ENCODE measurements at places on chromosomes 2 and 18.
A peak's percentile ranks its signal among the peaks of the same experiment; 100 is the strongest.

DNA sequence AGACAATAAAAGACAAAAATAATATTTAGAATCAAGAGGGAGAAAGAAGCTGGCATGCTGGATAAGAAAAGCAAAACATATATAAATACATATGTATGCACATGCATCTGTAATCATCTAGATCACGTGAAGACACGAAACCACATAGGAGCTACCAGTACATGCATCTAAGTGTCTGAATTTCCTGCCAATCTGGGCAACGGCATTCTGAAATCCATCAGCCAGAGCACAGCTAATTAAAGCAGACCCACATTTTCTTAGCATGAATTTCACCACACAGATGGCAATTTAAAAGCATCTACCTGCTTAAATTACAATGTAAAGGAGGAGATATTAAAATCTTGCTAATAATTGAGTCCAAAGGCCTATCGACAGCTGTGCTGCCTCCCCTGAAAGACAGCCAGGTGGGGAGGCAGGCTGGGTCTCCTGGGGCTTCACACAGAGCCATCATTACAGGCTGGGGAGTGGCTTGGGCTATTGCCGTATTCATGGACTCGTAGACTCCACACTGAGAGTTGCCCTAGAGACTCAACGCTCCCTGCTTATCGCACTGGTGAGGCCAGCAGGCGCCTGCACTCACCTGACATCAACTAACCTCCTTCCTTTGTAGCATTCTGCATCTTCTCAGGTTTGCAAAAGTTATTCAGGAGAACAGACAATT lies 272.5 kb upstream of the PXDN start:
- DNase-seq = no peak

GRCh38 chr2:128301501-128301966 lies 17.1 kb downstream of the HS6ST1 start:
- no peak for DNase-seq

- DNase-seq = no peak
Observed at GRCh38 chr2:98478088-98478551, 33.5 kb downstream of the INPP4A start.

- no peak for DNase-seq
Observed at GRCh38 chr2:98461498-98462049, 16.9 kb downstream of the INPP4A start.

DNA sequence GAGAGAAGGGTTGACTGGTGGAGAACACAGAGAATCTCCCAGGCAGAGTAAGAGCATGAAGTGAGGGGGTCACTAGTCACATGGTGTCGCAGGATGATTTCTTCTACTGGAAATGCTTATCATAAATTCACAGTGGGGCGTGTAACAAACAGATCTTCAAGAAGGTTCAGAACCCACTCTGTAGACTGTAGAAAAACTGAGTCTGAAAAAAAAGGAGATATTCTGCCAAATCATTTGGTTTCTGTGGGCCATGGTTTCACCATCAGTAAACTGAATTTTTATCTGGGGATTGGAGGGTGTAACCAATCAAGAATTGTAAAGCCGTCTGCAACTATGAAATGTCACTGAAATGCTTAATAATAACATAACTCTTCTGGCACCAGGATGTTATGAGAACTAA lies 15.0 kb downstream of the TPGS2 start:
- DNase-seq = no peak

GRCh38 chr2:71333619-71334018 lies 2.0 kb downstream of the ZNF638 start:
- DNase-seq = no peak

DNA sequence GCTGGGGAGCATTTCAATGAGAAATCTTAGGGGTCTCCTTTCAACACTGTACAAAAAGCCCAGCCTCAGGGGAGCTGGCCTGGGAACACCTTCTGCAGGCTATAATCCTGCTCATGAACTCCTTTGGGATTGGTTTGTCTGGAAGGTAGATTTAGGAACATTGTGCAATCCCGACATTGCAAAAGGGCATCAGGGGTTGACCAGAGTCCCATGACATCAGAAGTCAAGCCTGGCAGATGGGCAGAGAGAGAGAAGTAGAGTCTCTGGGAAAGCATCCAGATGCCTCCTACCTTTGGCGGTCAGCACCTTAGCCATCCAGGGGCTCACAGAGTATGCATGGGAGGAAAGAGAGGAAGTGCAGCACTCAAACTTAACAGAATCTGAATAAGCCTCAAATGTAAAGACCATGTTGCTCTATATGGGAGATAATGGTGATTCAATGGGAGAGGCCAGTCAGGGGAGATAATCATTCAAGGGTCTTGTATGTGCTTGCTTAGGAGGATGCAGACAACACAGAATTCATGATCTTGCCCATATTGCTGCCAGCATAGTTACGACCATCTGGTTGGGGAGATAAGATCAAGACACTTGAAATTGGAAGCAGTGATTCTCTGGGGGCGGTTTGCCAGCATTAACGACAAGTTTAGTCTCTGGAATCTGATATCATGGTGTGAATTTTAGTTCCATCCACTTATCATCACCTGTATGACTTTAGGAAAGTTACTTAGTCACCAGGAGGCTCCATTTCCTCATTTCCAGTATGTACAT lies 58.3 kb upstream of the UPP2 start:
- DNase-seq = no peak

GRCh38 chr2:85173909-85174308 lies 40.7 kb downstream of the TCF7L1 start:
- DNase-seq = no peak

DNA sequence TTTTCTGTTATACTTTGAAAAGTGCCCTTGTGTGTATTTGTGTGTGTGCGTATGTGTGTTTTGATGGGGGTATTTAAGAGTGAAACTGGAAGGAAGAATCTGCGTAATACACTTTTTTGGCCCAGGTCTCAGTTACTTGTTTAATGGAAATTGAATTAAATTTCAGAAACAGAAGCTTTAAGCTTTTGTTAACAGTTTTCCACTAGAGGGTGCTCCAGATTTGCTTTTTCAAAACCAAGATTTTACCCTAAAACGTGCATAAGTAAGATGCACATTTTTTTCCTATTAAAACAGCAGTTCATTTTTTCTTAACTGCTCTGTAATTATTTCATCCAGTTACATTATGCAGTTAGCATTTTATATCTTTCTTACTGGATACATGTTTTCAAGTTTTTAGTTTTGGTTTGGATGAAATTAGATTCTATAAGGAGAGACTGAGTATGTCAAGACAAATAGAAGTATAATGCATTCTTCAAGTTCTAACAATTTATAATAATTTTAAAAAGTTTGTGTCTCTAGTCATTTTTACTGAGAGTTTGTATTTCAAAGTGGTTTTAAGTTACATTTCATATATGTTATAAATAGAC lies 97.2 kb downstream of the PIK3C3 start:
- DNase-seq = no peak

GRCh38 chr2:173214213-173214612 lies 138.6 kb downstream of the MAP3K20 start:
- no peak for DNase-seq

DNA sequence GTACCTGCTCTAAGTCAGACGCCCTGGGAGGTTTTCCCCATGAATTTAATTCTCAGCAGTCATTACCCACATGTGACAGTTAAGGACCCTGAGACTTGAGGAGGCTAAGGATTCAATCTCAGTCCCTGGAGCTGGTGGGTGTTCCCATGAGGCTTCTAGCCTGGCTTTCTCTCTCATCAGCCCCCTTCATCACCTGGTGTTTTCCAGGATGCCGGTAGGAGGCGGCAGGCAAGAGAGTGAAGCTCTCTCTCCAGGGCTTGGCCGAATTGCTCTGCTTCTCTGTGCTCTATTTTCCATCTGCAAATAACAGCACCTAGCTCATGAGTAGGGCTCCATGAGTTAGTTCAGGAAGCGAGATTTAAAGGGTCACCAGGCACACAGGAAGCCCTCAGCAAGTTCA lies 241.9 kb downstream of the PTPRM start:
- DNase-seq = no peak

- DNase-seq = no peak
Observed at GRCh38 chr2:96354492-96354891, 18.9 kb downstream of the NCAPH start.

DNA sequence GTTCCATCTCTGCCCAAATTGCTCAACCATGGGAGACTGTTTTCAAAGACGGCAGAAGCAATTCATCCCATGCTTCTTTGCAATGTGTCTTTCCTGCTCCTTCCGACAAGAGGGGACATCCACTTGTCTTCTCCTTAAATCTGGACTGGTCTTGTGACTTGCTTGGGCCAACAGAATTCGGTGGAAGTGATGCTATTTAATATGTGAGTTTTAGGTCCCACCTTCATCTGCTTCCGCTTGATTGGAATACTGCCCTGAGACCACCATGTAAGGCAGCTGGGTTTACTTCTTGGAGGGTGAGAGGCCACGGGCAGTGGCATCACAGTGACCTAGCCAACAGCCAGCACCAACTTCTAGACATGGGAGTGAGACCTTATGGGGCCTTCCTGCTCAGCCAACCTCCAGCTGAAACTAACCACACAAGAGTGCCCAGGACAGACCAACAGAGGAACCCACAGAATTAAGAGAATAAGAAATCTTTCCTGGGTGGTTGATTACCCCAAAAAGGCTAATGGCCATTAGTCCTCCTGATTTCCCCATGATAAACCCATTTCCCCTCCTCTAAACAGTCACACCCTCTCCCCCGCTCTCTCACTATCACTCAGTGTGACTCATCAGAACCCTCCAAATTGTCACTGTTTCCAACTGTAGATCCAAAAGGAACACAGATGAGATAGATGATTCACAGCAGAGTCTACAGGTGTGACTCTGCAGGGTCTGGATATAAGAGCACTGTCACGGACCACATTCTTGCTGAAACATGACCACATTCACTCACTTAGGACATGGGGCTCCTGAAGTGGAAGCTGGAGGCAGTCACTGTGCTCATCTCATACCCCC lies 16.2 kb upstream of the RHOB start:
- DNase-seq = no peak

DNA sequence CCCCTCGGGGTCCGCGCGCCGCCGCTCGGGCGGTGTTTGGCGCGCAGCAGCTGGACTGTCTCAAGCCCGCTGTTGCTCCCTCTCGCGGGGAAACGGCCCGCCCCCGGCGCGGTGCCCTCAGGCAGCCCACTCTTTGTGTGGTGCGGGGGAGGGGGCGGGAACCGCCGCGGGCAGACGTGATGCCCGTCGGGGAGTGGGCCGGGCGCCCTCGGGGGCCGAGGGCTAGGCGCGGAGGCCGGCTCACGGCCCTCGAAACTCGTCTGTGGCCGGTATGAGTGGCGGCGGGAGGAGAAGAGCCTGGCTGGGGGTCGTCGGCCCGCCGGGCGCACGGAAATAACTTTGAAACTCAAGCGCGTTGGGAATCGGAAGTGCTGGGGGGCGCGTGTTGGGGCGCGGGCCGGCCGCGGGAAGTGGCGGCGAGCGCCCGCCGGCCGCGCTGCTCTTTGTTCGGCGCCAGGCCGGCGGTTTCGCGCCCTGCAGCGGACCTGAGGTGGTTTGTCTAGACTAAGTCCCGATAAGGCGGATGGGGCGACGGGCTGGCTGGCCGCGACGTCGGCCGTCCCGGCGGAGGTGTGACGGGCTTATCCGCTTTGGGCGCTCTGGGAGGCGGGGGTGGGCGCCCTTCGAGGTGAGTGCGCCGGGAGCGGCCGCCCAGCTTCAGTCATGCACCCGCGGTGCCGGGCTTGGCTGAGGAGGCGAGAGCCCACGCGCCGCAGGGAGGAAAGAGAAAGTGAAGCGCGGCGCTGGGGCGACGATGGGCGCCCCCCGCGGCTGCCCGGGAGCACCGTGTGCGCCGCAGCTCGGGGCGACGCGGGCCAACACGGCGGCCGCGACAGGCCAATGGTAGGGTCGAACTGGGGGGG lies 679 bp downstream of the PTMA start:
- peak; percentile 27 for DNase-seq

Measured in stimulated activated CD4-positive, alpha-beta T cell treated with anti-CD3 and anti-CD28 coated beads, TNF-alpha, amount 100 ng/mL, for 48 hours (primary cell).